ENCODE measurements at places on chromosomes 3 and 15.

DNA sequence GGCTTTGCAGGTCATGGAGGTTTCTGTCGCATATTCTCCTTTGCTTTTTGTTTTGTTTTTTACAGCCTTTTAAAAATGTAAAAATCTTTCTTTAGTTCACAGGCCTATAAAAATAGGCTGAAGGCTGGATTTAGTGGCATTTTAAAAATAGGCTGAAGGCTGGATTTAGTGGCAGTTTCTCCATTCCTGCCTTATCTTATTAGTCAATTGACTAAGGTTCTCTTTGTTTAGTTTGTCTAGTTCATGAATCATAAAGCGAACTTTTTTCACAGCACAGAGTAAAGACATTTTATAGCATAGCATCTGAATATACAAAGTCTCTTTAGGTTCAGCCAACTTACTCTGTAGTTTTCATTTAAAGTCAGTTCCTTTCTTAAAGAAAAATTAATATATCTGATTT, 31.4 kb downstream of the AP4E1 start:
- DNase-seq, result no peak

DNA sequence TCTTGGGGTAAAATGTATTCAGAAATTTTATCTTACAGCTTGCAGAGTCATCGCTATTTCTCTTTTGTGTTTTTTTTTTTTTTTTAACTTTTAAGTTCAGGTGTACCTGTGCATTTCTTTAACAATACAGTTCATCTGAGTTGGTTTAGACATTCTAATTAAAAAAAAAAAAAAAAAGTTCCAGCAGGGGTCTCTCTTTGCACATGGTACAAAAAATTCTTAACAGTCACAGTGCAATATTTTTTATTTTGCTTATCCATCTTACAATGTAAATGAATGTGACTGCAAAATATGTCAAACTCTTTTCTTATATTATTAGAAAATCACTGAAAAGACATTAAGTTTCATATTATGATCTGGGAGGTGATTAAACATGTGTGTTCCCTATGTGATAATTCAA, 47.5 kb upstream of the SLC9A9 start:
- DNase-seq, result no peak

DNA sequence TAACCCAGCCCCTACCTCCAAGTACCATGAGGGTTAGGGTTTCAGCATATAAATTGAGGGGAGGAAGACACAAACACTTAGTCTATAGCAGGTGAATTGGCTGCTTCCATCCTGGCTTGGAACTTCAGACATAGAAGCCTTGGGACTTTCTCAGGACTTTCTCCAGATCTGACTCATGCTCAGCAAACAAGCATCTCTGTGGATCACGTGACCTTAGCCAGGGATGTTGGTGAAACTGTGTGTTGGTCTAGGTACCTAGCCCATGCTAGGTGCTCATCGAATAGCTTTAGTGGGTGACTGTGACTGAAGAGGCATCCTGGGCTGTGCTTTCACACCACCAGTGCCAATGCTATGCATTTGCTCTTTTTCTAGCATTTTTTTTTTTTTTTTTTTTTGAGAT, 58.9 kb downstream of the CD47 start:
- no peak for DNase-seq

DNA sequence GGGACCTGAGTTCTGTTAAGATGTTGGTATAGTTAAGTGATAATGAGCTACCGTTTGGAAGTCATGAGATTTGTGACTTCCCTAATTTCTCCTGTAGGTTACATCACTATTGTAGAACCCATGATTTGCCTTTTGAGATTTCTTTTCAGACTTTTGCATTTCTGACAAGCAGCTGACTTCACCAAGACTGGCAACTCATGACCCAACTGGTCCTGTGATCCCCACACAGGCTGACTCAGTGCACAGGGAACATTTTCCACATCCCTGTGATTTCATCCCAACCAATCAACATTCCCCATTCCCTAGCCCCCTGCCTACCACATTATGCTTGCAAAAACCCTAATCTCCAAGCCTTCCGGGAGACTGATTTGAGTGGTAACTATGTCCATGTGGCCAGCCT, 242.1 kb upstream of the PDZRN3 start:
- no peak for DNase-seq

DNA sequence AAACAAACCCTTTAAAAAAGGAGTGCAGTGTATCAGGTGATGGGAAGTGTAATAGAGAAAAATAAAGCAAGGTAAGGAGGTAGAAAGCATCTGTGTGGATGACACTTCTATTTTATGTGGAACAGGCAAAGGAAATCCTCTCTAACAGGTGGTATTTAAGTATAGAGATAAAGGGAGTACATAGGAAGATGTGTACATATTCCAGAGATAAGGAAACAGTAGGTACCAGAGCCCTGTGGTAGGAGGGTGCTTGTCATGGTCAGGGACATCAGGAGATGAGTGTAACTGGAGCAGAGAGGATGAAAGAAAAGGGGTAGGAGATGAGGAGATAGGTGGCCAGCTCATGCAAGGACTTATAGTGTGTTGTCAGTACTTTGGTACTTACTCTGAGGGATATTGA, 65.8 kb downstream of the CHST2 start:
- DNase-seq, result no peak

GRCh38 chr3:183328823-183329222, 75.8 kb downstream of the B3GNT5 start:
- no peak for DNase-seq

- DNase-seq, result no peak
Measured at GRCh38 chr15:32991619-32992111, 202.8 kb downstream of the FMN1 start.

DNA sequence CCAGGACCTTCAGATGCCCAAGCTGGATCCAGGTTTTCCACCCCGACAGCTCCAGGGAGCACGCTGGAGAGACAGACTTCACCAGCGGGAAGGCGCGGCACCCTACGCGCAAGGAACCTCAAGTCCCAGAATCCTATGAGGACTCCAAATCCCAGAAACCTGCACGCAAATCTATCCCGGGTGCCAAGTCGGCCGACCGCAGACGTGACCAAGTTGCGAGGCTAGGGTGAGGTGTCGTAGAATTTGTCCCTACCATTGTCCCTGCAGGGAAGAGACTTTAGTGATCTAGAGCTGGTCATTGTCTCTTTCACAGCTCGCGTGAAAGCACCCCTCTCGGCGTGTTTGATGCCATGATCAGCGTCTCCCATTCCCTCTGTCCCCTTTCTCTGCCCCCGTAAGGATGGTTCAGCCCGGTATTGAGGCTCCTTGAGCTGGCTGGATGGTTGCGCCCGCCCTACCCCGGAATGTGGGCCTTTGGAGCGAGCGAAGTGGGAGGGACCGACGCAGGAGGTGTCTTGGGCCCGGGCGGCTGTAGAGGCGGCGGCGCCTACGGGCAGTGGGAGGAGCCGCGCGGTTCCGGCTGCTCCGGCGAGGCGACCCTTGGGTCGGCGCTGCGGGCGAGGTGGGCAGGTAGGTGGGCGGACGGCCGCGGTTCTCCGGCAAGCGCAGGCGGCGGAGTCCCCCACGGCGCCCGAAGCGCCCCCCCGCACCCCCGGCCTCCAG, at the start of gene PRKCI:
Gene PRKCI (plus strand): TSS at position 501 of the 723 bp plus-strand sequence. CDS start 246 bp downstream, outside the sequence.
- peak; percentile 87 for DNase-seq

DNA sequence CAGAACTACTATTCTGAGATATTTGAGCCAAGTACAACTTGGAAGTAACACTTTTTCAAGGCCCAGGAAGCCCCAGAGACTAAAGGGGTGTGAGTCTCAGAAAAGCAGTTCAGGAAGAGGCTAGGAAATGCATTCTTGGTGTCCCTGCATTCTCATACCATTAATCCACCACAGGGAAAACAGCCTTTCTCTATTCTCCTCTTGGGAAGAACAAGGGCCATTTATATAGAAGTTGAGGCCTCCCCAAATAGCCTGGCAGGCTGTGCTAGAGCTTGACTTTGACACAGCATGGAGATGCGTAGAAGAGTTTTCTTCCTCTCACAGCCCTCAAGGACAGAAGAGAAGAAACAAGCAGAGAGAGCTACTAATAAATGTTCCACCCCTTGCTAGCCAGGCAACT, 5.5 kb upstream of the NR2C2 start:
- DNase-seq, result no peak

DNA sequence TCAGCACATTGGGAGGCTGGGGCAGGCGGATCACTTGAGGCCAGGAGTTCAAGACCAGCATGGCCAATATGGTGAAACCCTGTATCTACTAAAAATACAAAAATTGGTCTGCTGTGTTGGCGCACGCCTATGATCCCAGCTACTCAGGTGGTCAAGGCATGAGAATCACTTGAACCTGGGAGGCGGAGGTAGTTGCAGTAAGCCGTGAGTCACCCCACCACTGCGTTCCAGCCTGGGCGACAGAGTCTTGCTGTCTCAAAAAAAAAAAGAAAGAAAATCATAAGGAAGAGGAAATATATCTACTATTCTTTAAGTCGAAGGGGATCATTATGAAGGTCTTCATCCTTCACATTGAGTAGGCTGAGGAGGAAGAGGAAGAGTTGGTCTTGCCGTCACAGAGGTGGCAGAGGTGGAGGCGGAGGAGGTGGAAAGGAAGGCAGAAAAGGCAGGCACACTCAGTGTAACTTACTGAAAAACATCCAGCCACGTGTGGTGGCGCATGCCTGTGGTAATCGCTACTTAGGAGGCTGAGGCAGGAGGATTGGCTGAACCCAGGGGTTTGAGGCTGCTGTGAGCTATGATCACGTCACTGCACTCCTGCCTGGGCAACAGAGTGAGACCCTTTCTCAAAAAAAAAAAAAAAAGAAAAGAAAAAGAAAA, 14.2 kb downstream of the CSK start:
- DNase-seq, result no peak

DNA sequence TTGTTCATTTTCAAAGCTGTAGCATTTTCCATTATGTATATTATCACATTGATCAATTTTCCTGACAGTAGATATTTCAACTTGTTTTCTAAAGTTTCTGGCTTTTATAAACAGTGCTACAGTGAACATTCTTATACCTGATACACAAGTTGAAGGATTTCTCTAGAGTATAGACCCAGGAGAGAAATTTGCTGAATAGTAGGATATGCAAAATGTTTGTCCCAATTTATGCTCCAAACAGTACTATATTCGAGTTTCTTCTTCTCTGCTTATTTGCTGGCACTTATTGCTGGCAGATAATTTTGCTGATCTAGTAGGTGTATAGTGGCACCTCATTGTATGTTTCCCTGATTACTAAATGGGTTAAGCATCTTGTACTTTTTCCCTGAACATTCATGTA, 117.2 kb upstream of the CHRM5 start:
- DNase-seq, result no peak

GRCh38 chr3:90121326-90121725, 1013.9 kb downstream of the EPHA3 start:
- DNase-seq, result no peak

DNA sequence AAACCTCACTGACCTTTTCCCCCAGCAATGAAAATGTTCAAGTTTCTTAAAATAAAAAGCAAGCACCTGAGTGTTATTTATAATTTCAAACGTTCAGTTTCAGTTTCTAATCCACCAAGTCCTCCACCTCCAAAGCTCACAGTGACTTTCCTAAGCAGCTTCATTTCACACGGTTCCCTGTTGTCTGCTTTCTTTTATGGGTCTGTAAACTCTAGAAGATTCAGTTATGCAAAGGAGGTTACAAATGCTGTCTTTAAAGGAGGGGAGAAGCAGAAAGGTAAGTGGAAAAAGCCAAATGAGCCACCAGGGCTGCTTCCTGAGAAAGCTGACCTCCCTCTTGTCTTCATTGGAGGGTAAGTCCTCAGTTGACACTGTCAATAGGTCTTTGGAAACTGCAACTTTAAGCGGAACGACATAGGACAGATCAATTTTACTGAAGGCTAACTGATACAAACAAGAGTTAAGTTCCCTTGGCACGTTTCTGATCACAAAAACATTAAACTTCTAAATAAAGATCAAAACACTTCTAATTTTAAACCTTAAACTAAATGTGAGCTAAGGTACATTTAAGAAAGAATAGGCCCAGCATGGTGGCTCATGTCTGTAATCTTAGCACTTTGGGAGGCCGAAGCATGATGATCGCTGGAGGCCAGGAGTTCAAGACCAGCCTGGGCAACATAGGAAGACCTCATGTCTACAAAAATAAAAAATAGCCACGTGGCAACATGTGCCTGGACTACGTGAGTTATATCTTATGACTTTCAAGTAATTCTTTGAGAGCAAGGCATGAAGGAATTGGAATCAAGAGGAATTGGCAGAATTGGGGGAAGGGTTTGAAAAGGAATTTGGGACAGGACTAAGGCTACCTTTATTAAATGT, 151.9 kb upstream of the UBE2E1 start:
- DNase-seq, result no peak

DNA sequence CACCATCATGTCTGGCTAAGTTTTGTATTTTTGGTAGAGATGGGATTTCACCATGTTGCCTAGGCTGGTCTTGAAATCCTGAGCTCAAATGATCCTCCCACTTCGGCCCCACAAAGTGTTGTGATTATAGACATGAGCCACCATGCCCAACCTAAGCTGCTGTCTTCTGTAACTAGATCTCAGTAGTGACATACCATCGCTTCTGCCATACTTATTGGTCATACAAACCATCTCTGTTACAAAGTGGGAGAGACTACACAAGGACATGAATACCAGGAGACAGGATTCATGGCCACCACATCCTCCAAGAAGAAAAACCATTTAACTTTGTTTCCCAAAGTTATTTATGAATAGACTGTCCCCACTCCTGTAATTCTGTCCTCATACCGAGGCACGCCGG, 81.3 kb downstream of the SMAD6 start:
- DNase-seq, result no peak

DNA sequence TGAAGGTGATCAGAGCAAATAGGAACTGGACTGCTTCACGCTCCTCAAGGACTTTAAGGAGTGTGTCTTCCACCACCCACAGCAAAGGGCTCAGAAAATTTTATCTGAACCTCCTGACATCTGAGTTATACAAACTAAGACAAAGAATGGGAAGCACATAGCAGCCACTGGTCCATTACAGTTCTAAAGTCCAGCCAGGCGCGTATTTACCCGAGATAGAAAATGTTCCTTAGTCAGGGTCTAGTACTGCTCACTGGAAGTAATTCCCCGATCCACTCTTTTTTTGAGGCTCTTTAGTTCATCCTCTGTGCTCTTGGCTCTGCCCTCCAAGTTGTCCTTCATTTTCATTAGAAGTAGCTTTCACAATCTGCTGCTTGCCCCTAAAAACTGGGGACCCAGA, 88.5 kb upstream of the GOLGA8J start:
- DNase-seq, result no peak

GRCh38 chr3:88038566-88038965, 20.2 kb downstream of the CGGBP1 start:
- DNase-seq, result peak; percentile 49

- DNase-seq, result no peak
Measured at GRCh38 chr15:69903470-69904469, 193.9 kb downstream of the TLE3 start.

DNA sequence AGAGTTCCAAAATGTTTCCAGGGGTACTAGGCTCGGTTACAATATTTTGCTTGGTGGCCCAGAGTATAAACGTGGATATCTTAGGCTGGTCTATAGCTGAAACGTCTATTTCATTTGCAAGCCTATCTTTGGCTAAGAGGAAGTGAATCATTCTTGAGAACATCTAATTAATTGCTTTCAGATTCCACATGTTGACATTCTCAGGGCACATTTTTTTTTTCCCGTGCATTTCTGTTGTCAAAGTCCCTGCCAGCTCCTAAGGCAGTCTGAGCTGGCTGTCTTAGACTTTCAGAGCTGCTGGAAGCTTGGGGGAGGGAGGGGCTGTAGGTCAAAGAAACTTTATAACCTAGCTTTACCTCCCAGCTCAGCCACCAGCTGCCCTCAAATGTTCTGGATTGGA, 23.2 kb upstream of the LAMP3 start:
- DNase-seq, result peak; percentile 57

All from non-pigmented ciliary epithelial cell (primary cell).